ENCODE measurements at places on chromosomes 1 and 21.

GRCh38 chr1:87165177-87165576 lies 163.5 kb upstream of the LMO4 start:
- DNase-seq: no peak

DNA sequence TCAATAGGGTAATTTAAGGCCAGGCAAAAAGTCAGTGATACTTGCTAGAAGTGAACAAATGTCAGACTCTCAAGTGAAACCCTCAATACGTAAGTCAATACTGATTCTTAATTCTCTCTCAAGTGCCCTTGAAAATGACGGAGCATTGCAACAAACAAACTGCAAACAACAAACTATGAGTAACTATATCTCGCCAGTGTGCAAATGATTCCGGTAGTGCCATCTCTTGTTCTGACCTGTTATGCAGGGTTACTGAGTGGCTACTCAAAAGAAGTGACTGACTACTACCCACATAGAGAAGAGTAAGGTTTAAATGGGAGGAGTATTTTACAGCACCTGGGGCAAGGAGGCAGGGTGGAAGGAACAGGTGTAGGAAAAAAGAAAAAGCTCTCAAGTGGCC lies 1.6 kb downstream of the SLC19A2 start:
- peak; percentile 43 for DNase-seq

- no peak for DNase-seq
Observed at GRCh38 chr1:220344745-220345144, 72.5 kb upstream of the RAB3GAP2 start.

GRCh38 chr21:45947716-45948255 lies 33.8 kb upstream of the COL6A1 start:
- DNase-seq: no peak

DNA sequence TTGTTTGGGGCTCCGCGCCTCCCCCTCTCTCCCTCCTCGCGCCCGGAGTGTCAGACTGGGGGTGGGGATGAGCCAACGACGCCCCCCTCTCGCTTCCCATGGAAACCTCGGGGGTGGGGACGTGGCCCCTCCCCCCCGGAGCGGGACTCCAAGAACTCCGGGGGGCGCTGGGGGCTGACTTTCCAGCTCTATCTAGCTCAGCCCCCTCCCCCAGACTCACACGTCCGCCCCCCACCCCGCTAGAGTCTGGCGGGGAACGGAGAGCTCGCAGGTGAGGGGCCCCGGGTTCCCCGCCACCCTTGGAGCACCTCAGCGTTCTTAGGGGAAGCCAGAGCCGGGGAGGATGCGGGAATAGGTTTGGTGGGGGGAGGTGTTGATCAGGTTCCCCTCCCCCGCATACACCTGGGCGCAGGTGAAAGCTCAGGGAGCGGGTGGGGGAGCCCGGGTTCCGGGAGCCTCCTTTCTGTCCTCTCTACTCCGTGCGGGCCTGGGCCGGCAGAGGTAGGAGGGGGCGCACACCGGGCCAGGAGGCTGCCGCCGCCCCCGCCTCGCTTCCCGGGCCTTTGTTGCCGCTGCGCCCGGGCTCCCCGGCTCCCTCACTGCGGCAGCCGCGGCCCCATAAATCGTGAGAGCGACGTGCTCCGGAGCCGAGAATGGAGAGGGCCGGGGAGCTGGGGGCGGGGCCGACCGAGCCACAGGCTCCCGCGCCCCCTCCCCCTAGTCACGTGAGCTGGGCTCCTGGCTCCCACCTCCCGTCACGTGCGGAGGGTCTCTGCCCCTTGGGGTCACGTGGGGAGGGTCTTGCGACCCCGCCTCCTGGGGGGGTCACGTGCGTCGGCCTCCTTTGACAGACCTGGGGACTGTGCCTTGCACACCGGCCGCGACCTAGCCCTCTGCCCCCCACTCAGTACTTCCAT lies 1.9 kb downstream of the EFNA3 start:
- DNase-seq: no peak

- DNase-seq: no peak
Observed at GRCh38 chr1:13778431-13778830, 78.4 kb downstream of the PRDM2 start.

- no peak for DNase-seq
Observed at GRCh38 chr1:187045371-187045770, 216.6 kb downstream of the PLA2G4A start.

DNA sequence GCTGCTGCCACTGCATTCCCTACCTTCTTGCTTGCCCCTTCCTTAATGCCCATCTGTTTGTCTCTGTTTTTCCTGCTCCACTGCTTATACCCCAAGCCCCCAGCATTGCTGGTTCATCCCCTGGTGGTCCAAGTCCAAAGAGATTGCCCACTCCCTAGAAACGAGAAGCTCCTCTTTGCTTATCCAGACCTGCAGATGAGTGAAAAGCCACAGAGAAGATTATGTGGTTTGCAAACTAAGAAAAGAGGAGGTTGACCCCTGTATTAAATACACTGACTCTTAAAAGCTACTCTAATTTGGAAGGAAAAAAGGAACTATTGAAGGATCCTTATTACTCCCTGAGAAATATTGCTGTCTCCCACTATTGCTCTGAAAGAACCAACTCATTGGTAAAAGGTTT lies 146.8 kb upstream of the RAB4A start:
- no peak for DNase-seq

DNA sequence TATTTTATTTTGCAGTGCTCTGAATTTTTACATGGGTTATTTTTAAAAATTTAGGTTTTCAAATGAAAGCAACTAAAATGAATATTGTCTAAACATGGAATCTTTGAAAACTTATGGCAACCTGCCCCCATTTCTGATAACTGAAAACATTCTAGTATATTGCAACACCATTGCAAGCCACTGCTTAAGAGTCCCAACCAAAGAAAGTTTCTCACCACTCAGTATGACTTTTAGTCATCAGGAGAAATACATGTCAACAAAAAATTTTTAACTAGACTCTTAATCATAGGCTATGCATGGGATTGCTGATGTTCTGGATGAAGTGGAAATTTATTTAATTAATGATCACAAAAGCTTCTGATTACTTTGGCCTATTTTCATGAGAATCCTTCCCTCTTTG lies 112.1 kb downstream of the TNFSF18 start:
- DNase-seq: peak; percentile 83

GRCh38 chr1:11283151-11283550 lies 10.2 kb downstream of the UBIAD1 start:
- DNase-seq: no peak

GRCh38 chr1:206578978-206579374 lies 33.3 kb downstream of the EIF2D start:
- DNase-seq: no peak

GRCh38 chr1:1069711-1070676 lies 4.1 kb downstream of the RNF223 start:
- no peak for DNase-seq

DNA sequence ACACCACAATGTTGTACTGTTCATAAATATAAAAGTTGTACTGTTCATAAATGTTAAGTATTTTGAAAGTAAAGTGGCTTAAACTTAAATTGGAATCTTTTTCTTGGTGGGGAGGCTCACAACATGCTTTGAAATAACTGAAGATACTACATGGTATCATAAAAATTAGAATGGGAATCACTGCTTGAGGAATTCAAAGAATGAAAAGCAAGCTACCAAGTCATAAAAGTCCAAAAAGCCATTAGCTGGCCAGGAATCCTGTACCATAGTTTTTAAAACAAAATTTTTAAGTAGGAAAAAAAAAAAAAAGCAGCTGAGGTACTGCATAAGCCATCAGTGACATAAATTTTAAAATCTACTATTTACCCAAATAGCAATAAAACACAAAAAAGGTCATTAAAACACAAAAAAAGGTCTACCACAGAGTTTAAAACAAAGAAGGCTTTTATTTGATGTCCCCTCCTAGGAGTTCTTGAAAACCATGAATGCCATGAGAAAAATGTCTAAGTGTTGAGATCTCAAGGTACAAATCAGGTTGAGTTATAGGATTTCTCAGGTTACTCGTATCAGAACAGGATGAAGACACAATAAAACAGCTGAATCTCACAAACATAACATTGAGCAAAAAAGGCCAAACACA lies 8.6 kb downstream of the ZZZ3 start:
- DNase-seq: no peak

DNA sequence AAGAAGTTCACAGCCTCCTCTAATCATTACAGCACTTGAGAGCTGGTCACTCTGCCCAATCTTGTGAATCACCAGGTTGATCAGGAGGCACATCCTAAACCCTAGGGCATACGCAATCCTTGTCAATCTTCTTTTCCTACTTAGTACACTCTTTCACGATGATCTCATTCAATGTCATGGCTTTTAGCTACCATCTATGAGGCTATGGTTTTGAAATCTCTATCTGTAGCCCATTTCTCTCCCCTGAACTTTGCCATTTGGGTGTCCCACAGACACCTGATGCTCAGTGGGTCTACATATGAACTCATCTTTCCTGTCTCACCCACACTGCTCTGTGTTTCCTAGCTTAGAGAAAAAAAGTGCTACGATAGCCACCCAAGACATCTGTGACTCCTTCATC lies 1.9 kb upstream of the MED18 start:
- peak; percentile 38 for DNase-seq

- DNase-seq: no peak
Observed at GRCh38 chr1:182357913-182358312, 33.7 kb downstream of the GLUL start.

DNA sequence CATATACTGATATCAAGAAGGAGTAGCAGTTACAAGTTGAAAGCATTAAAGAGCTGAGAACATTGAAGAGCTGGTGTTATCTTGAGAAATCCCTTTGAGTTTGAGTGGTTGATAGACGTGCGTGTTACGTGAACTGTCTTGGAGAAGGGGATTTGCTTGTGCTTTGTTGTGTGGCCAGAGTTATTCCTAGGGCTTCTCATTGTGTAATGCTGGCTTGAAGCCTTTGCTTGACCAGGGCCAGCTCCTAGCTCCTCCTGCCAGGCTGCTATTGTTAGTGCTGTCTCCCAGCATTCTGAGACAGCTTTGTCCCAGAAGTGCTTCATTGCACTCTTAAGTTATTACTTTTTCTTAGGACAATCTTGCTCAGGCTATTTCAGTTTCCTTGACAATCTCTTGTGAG lies 116.2 kb upstream of the KCNK2 start:
- DNase-seq: peak; percentile 44

GRCh38 chr1:151370211-151370911 lies 2.1 kb downstream of the SELENBP1 start:
- no peak for DNase-seq

DNA sequence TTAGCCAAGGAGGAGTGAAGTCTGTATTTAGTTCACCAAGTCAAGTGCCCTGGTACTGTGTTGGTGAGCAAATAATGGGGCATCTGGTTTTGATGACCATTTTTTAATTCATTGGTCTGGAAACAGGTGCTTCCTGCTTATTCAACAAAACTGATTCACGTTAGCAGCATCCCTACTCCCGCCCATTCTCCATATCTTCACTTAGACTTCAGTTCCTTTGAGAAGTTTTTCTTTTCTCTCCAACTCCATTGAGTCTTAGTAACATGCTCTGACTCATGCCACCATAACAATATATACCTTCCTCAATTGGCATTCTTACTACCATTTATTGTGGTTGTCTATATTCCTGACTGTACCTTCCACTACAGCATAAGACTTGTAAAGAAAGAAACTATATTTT lies 468.9 kb downstream of the DPYD start:
- DNase-seq: no peak

DNA sequence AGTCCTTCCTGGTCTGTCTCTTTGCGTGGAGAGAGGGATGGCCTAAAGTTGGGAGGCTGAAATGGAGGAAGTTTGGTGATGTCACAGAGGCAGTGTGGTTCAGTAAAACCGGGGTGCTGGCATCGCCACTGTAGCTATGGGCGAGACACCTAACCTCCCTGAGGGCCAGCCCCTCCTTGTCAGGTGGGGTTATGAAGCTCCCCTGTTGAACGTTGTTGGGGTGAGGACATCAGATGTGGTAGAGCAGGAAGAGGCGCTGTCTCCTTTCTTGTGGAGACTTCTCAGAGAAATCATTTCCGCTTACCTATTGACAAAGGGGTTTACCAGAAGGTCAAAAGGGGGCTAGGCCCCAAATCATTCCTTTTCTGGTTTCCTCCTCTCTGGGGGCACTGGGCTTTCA lies 294.7 kb downstream of the SIPA1L2 start:
- DNase-seq: no peak

GRCh38 chr1:165954940-165955339 lies 127.5 kb downstream of the UCK2 start:
- DNase-seq: peak; percentile 81

DNA sequence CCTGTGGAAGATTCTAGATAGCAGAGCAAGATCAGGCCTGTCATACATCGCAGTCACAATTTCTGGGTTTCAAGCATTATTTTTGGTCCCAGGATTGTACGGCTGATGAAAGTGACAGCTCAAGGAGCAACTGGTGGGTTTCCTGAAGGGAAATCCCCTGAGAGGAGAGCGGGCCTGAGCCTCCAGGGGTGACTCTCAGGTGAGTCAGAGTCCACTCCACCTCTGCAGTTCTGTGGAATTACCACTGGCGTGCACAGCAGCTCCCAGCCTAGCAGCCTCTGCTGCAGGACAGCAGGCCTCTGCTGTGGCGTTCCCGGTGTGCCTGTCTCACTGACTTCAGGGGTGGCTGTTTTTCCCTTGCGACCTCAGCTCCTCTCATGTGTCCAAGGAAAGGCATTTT lies 24.4 kb downstream of the SLC66A1 start:
- DNase-seq: peak; percentile 42

- no peak for DNase-seq
Observed at GRCh38 chr21:31660591-31660990, 1.1 kb downstream of the SOD1 start.

- DNase-seq: no peak
Observed at GRCh38 chr1:24536391-24536840, 19.5 kb upstream of the NCMAP start.

DNA sequence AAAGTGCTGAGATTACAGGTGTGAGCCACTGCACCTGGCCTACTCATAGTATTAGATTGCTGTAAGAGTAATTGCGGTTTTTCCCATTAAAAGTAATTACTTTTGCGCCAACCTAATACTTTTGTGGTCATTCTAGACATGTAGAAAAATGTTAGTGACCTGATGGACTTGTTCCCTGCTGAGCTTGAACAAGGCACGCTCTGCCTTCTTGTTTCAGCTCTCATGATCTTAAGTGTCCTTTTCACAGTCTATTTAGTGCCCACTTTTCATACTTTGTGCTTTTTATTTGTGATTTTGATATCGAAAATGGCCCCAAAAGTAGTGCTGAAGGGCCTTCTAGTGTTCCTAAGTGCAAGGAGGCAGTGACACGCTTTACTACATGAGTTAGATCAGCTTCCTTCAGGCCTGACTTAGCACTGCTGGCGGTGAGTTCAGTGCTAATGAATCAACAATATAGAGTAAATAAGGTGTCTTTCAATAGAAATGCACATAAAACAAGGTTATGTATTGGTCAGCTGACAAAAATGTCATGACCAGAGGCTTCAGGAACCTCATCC lies 5.6 kb upstream of the RD3 start:
- no peak for DNase-seq

GRCh38 chr1:2520806-2521205 lies 5.6 kb downstream of the PANK4 start:
- no peak for DNase-seq

DNA sequence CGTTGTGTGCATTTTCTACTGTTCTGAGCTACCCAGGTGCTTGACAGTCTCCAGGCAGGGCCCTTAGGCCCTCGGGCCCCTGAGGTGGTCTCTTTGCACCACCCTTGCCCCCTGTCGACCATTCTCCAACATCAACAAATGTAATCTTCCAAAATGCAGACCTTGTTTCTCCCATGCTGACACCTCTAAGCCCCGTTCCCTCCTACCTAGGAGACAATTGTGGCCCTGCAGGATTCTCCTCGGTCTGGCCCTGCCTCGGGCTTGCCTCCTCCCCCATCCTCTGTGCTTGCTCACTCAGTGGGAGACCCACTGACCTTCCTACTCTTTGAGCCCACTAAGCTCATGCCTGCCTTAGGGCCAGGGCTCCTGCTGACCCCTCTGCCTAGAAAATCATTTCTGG lies 104.2 kb upstream of the TARDBP start:
- no peak for DNase-seq
